Cortex of kidney (tissue), 1 donor: ENCODE measurements at places on chromosomes 2 and 18.
A peak's percentile ranks its signal among the peaks of the same experiment; 100 is the strongest.

- DNase-seq: peak; percentile 74
Observed at GRCh38 chr2:70553584-70554337, at the start of gene TGFA. TGFA (minus strand) TSS chr2:70553826; CDS start chr2:70553767, 59 bp downstream.

GRCh38 chr2:192465141-192465540 lies 270.4 kb upstream of the TMEFF2 start:
- DNase-seq: no peak

- no peak for DNase-seq
Observed at GRCh38 chr2:17593841-17594491, 53.5 kb downstream of the VSNL1 start.

DNA sequence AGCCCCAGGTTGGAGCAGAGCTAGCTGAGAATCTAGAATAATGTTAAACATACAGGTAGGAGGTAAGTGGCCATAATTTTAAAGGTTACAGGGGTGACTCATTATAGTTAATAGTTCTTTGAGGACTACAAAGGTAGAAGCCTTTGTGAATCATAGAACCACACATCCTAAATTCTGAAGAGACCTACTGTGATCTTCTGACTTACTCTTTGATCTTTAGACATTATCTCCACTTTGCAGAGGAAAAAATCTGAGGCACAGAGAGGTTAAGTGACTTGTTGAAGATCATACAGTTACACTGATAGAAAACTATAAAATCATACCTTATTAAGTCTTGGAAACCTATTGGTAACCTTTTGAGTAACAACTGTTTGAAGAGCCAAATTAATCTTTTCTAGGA lies 1051.3 kb upstream of the NRXN1 start:
- no peak for DNase-seq

DNA sequence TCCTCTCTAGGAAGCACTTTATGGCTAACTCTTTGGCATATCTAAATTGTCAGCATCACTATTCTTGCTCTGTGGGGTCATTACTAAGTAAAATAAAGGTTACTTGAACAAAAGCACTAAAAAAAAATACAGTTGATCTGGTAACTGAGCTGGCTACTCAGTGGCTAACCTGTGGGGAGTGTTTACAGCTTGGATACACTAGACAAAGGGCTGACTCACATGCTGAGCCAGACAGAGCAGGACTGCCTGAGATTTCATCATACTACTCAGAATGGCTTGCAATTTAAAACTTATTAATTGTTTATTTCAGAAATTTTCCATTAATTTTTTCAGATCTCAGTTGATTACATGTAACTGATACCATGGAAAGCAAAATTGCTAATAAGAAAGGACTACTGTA lies 1690.4 kb upstream of the SLC39A10 start:
- DNase-seq: no peak

- DNase-seq: no peak
Observed at GRCh38 chr18:10523544-10523943, 2.3 kb upstream of the NAPG start.

- no peak for DNase-seq
Observed at GRCh38 chr2:104658904-104659591, 194.9 kb upstream of the POU3F3 start.

DNA sequence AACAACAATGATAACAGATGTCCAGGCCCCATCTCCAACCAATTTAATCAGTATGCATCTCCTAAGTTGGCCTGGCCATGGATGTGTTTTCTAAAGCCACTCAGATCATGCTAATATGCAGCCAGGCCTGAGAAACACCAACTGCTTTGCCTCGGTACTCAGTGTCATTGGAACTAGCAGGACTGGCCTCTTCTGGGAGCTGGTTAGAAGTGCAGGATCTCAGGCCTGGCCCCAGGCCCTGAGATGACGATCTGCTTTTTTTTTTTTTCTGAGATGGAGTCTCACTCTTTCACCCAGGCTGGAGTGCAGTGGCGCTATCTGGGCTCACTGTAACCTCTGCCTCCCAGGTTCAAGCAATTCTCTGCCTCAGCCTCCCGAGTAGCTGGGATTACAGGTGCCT lies 69.1 kb downstream of the IRS1 start:
- DNase-seq: no peak

- no peak for DNase-seq
Observed at GRCh38 chr18:39840406-39840805, 2114.6 kb upstream of the PIK3C3 start.

DNA sequence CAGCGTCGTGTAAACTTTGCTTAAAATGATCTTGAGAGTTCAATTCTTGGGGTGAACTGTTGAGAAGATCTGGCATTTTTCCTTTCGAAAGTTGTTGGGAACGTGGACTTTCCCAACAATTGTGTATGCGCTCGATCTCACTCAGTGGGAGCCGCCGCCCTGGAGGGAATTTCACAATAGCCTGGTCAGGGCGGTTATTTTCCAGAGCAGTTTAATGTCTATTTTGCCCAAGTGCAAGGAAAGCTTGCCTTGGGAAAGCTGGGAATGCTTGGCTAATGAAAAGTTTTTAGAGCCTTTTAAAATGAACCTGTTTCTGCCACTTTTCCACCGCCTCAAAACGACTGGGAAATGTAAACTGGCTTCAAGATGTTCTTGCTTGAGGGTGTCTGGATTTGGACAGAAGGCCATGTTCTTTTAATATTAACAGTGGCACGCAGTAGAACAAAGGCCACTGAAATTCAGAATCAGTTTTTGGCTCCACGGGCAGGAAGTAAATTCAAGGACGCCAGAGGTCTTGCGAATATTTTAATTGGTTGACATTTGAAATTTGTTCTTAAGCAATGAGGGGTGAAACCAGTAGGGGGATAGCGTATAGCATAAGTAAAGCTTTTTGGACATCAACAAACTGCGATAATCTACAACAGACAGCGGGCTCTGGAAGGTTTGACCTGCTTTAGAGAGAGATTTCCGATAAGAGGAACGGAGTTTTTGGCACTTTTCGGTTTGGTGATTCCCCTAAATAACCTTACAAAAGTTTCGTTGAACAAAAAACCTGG lies 1.2 kb downstream of the CFLAR start:
- DNase-seq: no peak
